ENCODE measurements at places on chromosomes 4 and X.

- peak; percentile 66 for DNase-seq
Measured at GRCh38 chr4:81405900-81406401, 65.8 kb downstream of the RASGEF1B start.

- peak; percentile 76 for DNase-seq
Measured at GRCh38 chrX:108186811-108187210, 95.2 kb downstream of the ATG4A start.

DNA sequence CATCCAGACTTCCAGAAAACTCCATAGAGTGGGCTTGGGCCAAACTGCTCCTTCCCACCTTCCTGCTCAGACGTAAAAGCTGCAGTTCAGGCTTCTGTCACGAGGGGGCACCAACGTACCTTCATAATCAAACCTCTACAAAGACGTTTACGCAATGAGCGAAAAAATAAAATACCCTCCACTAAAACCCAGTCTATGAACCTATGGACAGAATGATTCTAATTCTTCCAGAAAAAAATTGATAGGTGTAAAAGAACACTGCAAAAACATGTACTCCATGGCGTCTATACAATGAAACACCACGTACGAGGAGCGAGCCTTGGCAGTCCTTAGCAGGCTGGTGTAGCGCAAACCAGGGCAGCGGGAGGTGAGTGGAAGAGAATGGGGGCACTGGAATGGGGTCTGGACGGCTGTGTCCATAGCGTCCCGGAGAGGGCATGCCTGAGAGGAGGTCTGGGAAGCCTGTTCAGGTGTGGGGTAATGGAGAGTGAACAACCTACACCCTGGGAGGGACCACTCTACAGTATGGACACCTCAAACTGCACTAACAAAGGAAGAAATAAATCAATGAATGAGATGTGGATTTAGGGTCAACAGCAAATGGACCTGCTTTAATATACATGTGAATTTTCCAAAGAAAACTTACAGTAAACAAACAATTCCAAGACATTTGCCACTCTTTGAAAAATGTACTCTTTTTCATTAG, 14.4 kb upstream of the RAB40A start:
- no peak for DNase-seq

DNA sequence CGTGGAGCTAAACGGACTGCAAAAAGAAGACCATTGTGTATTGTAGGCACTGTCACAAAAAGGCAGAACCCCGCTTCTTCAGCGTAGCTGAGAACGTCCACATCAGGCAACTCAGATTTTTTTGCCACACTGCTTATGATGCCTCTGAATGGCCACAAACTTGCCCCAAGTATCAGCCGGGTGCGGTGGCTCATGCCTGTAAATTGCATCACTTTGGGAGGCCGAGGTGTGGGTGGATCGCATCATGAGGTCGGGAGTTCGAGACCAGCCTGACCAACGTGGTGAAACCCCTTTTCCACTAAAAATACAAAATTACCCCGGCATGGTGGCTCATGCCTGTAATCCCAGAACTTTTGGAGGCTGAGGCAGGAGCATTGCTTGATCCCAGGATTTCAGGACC, 14.9 kb upstream of the IL3RA start:
- DNase-seq, result no peak

DNA sequence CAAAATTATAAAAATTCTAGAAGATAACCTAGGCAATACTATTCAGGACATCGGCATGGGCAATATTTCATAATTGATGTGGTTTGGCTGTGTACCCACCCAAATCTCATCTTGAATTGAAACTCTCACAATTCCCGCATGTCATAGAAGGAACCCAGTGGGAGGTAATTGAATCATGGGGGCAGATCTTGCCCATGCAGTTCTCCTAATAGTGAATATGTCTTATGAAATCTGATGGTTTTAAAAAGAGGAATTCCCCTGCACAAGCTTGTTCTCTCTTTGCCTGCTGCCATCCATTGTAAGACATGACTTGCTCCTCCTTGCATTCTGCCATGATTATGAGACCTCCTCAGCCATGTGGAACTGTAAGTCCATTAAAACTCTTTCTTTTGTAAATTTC, 77.7 kb downstream of the DDX60 start:
- no peak for DNase-seq

DNA sequence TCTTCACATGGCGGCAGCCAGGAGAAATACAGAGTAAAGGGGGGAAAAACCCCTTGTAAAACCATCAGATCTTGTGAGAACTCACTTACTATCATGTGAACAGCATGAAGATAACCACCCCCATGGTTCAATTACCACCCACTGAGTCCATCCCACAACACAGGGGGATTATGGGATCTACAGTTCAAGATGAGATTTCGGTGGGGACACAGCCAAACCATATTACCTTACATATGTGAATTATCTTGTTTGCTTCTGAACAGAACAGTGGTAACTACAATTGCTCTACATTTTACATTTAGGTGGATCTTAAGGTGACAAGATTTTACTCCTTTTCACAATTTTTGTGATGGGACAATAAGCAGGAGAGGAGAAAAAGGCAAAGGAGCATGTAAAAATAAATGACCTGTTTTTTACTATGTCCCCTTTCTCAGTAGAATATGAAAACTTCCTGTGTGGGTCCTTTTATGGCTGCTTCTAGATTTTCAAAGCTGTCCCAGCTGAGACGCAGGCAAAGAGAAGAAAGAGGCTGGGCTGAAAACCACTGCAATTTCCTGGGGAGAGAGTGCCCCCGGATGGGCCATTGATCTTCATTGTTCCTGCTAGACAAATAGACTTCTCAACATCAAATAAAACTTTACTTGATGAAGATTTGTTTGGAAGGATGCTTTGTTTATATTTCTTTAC, 45.9 kb upstream of the PGM2 start:
- DNase-seq, result no peak

DNA sequence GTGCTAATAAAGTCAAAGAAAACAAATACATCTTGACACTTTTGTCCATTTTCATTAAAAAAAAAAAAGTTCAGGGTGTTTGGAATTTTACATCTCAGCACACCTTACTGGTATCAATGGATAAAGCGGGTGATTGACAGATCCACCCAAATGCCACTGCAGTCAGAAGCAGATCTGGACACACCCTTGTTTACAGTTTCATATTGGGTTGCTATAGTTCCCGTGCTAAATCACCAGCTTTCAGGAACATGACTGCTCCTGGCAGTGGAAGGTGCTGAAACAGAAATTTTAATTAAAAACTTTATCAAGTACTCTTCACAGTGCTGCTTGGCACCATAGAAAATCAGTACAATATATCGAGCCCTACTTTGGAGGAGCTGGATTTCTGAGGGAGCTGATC, 116.3 kb downstream of the STOX2 start:
- DNase-seq, result peak; percentile 63

- no peak for DNase-seq
Measured at GRCh38 chr4:12487000-12487399, 997.1 kb downstream of the RAB28 start.

GRCh38 chrX:65575022-65575421, 40.4 kb upstream of the LAS1L start:
- DNase-seq, result no peak

- no peak for DNase-seq
Measured at GRCh38 chrX:132443196-132444135, 45.4 kb downstream of the MBNL3 start.
